Activated naive CD4-positive, alpha-beta T cell treated with anti-CD3 and anti-CD28 coated beads for 36 hours (primary cell): ENCODE measurements at places on chromosomes 16 and 17.

DNA sequence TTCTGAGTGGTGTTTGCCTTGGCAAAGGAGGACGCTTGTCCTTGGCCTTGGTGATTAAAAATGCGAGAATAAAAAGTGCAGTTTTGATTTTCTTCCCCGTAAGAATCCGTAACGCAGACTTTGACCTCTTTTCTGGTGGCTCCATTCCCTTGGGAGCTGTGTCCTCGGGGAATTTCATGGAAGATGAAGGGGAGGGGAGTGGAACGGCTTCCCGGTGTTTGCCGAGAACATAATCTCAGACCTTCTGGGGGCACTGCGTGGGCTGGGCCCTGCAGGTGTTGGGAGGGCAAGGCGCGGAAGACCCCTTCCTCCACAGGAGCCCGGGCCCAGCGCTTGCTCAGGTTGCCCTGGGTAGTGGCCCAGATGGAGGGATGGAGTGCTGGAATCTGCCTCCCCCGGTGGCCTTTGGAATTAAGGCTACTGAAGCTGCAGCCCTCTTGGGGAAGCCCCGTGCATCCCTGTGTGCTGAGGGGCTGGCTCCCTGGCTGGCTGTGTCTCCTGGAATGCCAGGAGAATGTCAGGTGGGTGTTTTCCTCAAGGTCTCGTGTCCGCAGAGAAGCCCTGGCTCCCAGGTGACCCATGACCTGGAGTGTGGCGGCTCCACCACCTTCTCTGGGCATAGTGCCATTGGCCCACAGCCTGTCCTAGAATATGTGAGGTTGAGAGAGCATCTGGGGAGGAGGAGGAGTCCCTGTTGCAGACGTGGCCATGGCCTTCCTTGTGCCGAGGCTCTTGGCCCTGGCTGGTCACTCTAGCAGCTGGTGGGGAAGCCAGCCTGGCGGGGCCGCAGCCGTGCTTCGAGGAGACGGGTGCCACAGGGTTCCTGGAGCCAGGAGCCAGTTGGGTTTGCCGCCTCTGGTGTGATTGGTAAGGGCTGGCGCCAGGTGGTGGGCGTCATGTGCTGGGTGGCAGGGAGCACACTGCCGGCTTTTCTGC lies 3.1 kb downstream of the BAIAP2 start:
- DNase-seq, result no peak

DNA sequence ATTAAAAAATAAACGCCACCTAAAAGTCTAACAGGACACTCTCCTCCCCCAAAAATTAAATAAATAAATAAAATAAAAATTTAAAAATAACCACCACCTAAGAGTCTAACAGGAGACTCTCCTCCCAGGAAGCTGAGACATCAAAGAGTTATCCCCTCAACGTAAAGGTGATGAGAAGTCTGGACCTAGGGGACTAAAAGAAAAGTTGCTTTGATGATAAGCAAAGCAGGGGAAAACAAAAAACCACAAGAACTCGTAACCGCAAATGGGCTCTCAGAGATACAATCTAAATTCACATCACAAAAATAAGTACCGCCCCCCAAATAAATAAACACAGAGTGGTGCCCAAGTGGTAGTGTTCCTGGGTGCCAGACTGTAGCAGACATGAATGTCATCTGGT lies 412.2 kb downstream of the ZFHX3 start:
- no peak for DNase-seq

GRCh38 chr17:80969030-80969673 lies 22.5 kb upstream of the CHMP6 start:
- no peak for DNase-seq

- peak; percentile 7 for DNase-seq
These were observed 171.4 kb upstream of the DYNLRB2 start for GRCh38 chr16:80369138-80369958.

DNA sequence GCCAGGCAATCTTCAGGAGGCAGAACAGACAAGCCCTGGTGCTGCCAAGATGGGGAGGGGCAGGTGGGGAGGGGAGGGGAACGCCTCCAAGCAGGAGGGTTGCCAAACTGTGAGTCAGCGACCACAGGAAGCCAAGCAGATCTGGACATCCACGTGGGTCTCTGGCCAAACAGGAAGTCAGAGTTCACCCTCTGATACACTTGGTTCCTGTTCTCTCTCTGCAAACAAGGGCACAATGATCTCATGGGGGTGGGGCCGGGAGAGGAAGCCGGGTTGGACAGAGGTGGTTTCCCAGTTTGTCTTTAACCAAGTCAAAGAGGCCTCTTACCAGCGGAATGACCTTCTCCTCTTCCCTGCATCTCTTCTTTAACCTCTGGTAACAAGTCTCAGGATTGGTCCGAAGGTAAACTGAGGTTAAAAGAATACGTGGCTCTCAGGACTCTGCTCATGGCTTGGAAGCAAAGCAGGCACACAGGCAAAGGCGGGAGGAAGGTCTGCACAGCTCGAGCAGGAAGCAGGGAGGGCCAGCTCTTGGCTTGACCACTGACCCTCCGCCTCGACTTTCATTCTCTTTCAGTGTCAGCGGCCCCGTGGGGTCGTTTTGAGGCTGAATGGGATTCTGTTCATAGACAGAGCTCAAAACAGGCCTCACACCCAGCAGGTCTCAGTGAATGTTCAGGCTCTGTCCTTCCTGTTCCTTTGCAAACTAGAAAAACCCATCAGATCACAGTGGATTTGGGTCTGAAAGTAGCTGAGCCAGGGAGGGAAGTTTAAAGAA lies 32.9 kb downstream of the TK2 start:
- DNase-seq, result peak; percentile 96

- no peak for DNase-seq
These were observed 17.7 kb downstream of the DDX19A start for GRCh38 chr16:70364399-70364798.

- no peak for DNase-seq
These were observed 618 bp downstream of the RUSF1 start for GRCh38 chr16:31507617-31507928.

- no peak for DNase-seq
These were observed 6.9 kb downstream of the C17orf75 start for GRCh38 chr17:32335046-32335445.

DNA sequence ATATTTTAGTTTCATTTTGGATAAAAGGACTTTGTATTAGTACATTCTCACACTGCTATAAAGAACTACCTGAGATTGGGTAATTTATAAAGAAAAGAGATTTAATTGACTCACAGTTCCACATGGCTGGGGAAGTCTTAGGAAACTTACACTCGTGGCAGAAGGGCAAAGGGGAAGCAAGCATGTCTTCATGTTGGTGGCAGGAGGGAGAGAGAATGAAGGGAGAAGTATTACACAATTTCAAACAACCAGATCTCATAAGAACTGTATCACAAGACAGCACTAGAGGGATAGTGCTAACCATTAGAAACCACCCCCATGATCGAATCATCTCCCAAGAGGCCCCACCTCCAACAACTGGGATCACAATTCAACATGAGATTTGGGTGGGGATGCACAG lies 142.9 kb downstream of the USP31 start:
- no peak for DNase-seq

DNA sequence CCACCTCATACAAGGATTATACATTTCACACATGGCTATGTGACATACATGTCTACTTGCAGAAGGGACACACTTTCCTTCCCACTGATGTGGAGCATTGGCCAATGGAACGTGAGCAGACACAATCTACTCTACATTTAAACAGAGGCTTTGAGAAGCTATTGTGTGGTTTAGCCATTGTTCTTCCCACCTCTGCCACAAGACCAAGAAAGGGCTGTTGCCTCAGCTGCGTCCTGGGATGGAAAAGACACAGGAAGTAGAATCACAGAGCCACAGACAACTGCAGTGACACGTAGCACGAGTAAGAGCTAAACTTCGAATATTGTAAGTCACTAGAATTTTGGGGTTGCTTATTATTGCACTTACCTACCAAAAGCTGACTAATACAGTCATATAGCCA lies 33.3 kb downstream of the PRKCB start:
- peak; percentile 71 for DNase-seq
